ENCODE measurements at places on chromosomes 16 and 17. TPM values are rescaled to one million over a fixed set of nuclear protein-coding genes. Genes with fewer than 3 reads are reported as not detected.
A peak's percentile ranks its signal among the peaks of the same experiment; 100 is the strongest.

GRCh38 chr16:29784901-29785500 lies 5.5 kb upstream of the KIF22 start:
- H3K4me3 ChIP-seq: peak overlapping the region; percentile 19
- peaks cover 16% of the 10 kb centered on the region for H3K4me1 ChIP-seq
- no peaks in the 10 kb centered on the region for H3K27me3 ChIP-seq
- peak overlapping the region; percentile 55 for H3K27ac ChIP-seq
- H3K36me3 ChIP-seq: no peaks in the 10 kb centered on the region

- H3K4me3 ChIP-seq: no peak overlapping the region
- no peak for DNase-seq
- H3K27me3 ChIP-seq: peaks cover 10% of the 10 kb centered on the region
- no peaks in the 10 kb centered on the region for H3K36me3 ChIP-seq
- H3K27ac ChIP-seq: no peak overlapping the region
Measured at GRCh38 chr17:39747745-39748144, 10.0 kb downstream of the GRB7 start.

GRCh38 chr17:82062984-82063368 lies 2.6 kb downstream of the DUS1L start:
- no peak overlapping the region for H3K27ac ChIP-seq
- H3K4me1 ChIP-seq: peaks cover 17% of the 10 kb centered on the region
- peaks cover 53% of the 10 kb centered on the region for H3K36me3 ChIP-seq
- no peaks in the 10 kb centered on the region for H3K27me3 ChIP-seq

DNA sequence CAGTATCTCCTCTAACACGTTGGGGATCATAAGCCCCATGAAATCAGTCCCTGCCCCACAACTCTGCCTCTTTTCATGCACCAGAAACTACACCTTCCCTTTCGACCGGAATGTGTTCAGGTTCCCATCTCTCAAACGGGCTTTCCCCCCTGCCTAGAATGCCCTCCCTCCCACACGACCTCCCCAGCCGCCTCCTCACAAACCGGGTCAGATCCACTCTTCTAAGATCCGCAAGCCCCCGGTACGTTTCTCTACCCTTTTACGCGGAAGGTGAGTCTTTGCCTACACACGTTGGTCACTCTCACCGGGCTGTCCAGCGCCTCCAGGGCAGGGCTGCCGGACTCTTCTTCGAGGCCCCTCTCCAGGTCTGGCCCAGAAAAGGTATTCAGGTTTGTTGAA lies 708 bp downstream of the DHX33 start:
- H3K27ac ChIP-seq: no peak overlapping the region
- peaks cover 17% of the 10 kb centered on the region for H3K4me1 ChIP-seq
- peak; percentile 12 for DNase-seq
- peak overlapping the region; percentile 64 for H3K4me3 ChIP-seq
- H3K36me3 ChIP-seq: peaks cover 7% of the 10 kb centered on the region

Gene SLC13A2
- total RNA-seq: not detected

Gene SPNS2
- total RNA-seq: 3.4 TPM

DNA sequence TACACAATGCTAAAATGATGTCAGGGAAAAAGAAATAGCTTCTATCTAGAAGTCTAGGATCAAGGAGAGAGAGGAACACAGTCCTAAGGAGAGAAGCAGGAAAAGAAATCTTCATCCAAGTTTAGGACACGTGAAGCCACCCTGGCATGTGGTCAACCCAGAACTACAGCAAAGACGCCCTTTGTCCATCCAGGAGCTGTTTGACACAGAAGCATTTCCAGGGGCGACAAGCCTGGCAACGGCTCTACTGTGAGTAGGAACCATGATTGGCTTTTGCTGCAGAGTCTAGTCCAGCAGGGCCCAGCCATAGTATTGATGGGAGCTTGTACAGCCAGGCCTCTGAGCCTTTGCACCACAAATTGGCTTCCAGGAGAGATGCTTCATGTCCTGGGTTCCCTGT lies 185.4 kb upstream of the RPL38 start:
- H3K4me3 ChIP-seq: no peak overlapping the region
- peaks cover 2% of the 10 kb centered on the region for H3K27me3 ChIP-seq
- no peak for DNase-seq

GRCh38 chr16:68283801-68284598 lies 19.7 kb downstream of the SLC7A6 start:
- H3K27ac ChIP-seq: peak overlapping the region; percentile 91
- no peak for DNase-seq
- peaks cover 64% of the 10 kb centered on the region for H3K36me3 ChIP-seq
- H3K4me1 ChIP-seq: peaks cover 88% of the 10 kb centered on the region

GRCh38 chr17:68800751-68801150 lies 154.4 kb downstream of the ABCA8 start:
- H3K36me3 ChIP-seq: no peaks in the 10 kb centered on the region
- H3K27me3 ChIP-seq: no peaks in the 10 kb centered on the region
- H3K27ac ChIP-seq: no peak overlapping the region
- H3K4me1 ChIP-seq: no peaks in the 10 kb centered on the region
- no peak for DNase-seq

Gene CLDN9
- 0.19 TPM for total RNA-seq
